Ovary (tissue), 10 donors: ENCODE measurements at places on chromosomes 3 and 15.

- no peak for DNase-seq
Measured at GRCh38 chr3:151087648-151088047, 2.2 kb downstream of the MED12L start.

DNA sequence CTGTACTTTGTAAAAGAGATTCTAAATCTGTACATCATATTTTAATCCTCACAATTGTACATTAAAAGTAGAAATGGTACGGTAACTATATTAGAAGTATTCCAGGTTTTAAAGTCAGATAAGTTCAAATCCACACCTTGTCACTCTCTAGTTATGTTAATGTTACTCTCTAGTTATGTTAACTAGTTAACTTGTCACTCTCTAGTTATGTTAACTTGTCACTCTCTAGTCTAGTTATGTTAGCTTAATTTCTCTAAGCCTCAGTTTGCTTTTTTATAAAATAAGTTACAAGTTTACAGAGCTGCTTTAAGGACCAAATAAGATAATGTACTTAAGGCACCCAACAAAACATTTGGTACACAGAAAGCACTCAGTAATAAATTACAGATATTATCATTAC is 42.6 kb downstream of the ZNF280D start:
- no peak for DNase-seq

- DNase-seq = no peak
Measured at GRCh38 chr3:81692766-81693165, 68.7 kb downstream of the GBE1 start.

GRCh38 chr3:132268956-132269355 is 48.3 kb upstream of the ACP3 start:
- DNase-seq = no peak

- DNase-seq = no peak
Measured at GRCh38 chr3:160986069-160986468, 119.1 kb downstream of the B3GALNT1 start.

DNA sequence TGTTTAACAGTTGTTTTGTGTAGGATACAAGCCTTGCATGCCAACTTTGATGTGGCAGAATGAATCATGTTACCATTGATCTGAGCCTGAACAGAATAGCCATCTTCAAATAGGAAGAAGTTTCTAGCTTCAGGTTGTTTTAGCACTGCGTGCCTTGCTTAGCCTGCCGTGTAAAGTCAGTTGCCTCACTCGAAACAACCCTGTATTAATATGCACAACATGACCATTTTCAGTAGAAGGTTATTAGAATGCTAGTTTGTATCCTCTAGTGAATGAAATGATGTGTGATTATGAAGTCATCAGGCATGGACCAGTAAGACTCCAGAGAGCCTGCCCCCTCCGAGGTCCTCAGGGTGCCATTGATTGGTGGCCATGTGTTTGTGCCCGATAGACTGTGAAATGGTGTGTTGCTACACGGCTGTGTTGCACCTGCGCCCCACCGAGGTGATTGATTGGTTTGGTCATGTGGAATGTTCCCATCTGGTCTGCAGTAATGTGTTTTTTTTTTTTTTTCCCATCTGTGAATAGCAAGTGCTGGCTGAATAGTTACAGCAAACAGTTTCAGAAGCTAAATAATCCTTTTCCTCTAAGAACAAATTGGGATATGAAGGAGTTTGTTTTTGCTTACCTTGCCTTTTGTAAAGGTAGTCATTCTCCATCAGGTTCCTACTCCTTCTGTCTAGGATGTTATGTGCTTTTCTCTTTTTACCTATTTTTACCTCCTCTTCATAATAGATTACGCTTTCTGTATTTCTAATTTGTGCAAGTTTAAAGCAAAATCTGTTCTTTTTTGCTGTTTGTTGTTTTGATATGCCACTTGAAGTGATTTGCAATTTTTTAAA is 214.9 kb downstream of the TCF12 start:
- no peak for DNase-seq

- DNase-seq = peak; percentile 99
Measured at GRCh38 chr3:9770276-9770812, 597 bp upstream of the CAMK1 start.

DNA sequence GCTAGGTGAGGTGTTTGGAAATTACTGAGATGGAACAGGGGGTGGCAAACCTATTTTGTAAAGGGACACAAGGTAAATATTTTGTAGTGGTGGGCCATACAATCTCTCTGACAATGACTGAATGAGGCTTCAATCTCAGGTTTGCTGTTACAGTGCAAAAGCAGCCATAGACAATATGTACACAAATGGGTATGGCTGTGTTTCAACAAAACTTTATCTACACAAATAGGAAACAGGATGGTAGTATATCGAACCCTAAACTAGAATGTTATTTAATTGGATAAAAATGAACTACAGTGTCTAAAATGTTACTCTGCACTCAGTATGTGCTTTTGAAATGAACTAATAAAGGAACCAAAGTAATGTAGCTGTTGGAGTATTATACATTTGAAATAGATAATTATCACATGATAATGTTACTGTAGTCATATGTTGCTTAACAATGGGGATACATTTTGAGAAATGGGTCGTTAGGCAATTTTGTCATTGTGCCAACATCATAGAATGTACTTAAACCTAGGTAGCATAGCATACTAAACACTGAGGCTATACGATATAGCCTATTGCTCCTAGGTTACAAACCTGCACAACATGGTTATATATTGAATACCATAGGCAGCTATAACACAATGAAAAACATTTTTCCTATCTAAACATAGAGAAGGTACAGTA is 495.2 kb upstream of the TBL1XR1 start:
- no peak for DNase-seq

DNA sequence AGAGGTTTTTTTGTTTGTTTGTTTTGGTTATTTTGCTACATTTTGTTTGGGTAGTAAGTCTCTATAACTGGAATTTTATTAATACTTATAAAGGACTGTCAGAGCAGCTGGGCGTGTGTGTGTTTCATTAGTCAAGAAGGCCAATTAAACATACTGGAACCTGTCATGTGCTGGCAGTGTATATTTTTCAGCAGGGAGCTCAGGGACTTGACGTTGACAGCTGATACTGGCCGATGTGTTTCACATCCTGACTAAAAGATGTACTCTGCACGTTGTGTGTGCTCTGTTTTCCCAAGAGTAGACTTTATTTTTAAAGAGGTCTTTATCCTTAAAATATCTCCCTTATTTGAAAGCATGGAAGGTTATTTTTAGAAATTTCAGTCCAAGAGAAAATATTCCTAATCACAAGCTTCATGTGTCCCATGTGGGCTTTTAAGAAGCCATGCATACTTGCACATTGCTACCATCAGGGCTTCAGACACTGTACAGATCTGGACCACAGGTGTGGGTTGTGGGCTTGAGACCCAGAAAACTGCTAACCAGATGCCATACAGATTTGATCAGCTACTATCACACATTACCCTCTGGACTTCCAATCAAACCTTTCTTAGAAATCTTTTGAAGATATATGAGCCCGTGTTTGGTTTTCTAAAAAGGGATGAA is 135.9 kb downstream of the FEZF2 start:
- DNase-seq = no peak

DNA sequence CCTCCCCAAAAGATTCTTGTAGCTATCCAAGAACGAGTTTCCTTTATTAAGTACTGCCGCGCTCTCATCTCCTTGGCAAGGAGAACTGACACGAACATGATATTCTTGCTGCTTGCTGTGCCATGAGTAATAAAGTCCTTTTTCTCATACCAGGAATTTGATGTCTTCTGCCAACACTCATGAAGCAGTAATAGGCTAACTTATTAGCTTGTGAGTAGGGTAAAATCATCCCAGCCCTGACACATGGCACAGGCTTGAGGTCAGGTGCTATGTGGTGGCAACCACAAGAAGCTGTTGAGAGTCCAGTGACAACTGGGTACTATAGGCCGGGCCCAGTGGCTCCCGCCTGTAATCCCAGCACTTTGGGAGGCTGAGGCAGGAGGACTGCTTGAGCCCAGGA is 22.7 kb upstream of the UBXN7 start:
- no peak for DNase-seq

GRCh38 chr3:83224101-83224868 is 1462.8 kb upstream of the GBE1 start:
- DNase-seq = no peak

GRCh38 chr3:157573780-157574378 is 70.7 kb upstream of the VEPH1 start:
- no peak for DNase-seq

DNA sequence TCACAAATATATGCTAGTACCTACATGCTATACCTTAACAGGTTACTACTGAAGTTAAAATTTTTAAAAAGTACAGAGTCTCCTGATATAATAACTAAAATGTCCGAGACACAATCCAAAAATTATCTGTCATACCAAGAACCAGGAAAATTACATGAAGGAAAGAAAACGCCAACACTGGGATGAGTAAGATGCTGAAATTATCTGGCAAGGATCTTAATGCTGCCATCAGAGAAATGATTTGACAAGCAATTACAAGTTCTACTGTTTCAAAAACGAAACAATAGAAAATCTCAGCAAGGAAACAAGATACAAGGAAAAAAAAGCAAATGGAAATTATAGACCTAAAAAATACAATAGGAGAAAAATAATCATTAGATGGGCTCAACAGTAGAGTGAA is 92.5 kb downstream of the UBE3A start:
- DNase-seq = no peak

- no peak for DNase-seq
Measured at GRCh38 chr3:189772584-189772983, 141.4 kb downstream of the TP63 start.

DNA sequence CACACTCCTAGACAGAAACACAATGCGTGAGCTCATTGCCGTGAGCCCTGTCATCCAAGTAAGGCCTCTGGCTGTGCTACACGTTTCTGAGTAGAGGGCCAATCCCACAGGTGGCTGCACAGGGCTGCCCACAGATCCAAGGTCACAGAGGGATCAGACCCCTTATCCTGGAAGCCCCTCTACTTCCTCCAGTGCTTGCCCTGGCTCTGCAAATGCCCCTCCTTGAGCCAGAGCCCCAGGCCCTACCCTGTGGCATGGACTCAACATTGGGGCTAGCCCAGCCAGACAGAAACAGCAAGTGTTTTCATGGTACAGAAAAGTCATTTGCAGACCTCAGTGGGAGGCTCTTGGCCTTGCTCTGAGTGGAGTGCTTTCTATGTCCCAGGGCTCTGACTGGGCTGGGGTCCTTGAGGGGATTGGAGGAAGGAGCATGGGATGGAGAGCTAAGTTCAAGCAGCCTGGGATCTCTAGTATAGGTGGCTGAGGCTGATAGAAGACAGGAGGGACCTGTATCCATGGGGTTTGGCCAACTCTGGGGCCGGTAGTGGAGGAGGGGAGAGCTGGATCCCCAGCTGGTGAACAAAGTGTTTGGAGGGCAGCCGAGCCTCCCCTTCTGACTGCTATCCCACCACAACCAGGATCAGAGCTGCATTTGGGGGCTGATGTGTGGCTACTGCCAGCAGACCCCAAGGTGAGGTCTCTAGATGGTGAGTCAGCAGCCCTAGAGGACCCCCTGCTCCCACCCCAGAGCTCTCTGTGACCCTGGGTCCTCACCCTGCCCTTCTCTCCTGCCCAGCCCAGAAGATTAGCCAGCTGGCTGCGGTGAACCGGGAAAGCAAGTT is 38.7 kb downstream of the GOLGA6A start:
- no peak for DNase-seq

- no peak for DNase-seq
Measured at GRCh38 chr15:94704421-94704820, 473.1 kb downstream of the MCTP2 start.

GRCh38 chr3:191353022-191353777 is 22.9 kb upstream of the UTS2B start:
- no peak for DNase-seq

- no peak for DNase-seq
Measured at GRCh38 chr3:45258317-45258716, 32.2 kb upstream of the TMEM158 start.

DNA sequence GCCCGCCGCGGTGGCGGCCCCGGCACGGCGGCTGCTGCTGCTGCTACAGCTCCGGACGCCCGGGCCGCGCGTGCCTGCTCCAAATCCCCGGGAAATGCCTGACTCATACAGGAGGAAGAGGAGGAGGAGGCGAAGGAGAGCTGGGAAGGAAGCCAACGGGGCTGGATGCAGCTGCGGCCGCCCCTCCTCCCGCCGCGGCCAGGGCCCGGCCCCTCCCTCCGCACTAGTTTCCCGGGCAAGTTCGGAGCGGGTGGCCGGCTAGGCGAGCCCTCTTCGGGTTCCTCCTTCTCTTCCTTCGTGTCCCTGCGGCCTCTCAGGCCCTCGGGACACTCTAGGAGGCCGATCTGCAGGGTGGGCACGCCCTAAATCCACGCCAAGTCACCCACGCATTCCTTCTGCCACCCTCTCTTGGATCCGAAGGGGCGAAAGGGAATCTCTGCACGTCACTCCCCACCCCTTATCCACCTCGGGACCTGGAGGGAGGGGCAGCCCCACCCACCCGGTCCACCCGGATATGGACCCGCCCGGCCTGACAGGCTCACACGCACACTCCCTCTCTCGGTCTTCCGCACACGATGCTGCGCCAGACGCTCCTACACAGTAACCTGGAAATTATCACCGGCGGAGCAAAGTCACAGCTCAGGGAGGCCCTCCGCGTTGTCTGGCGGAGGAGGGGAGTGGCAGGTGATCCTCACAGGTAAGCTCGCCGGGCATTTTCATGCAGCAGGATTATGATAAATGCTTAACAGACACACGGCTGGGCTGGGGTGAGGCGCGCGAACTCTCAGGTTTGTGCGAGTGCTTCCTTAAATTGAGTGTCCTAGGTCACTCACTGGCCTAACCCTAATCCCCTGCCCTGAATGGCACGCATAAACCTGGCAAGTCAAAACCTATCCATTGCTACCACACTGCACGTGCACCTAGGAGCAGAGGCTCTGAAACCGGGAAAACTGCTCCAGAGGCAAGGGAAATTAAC is at the start of the genes OSBPL10 and ZNF860:
OSBPL10 (minus strand) TSS at position 57 of the 976 bp plus-strand sequence. CDS start 83 bp downstream, outside the sequence.
ZNF860 (plus strand) TSS at position 545 of the 976 bp plus-strand sequence. CDS start 7,330 bp downstream, outside the sequence.
- DNase-seq = peak; percentile 93

- DNase-seq = no peak
Measured at GRCh38 chr3:139716908-139717485, 39.2 kb upstream of the NMNAT3 start.

DNA sequence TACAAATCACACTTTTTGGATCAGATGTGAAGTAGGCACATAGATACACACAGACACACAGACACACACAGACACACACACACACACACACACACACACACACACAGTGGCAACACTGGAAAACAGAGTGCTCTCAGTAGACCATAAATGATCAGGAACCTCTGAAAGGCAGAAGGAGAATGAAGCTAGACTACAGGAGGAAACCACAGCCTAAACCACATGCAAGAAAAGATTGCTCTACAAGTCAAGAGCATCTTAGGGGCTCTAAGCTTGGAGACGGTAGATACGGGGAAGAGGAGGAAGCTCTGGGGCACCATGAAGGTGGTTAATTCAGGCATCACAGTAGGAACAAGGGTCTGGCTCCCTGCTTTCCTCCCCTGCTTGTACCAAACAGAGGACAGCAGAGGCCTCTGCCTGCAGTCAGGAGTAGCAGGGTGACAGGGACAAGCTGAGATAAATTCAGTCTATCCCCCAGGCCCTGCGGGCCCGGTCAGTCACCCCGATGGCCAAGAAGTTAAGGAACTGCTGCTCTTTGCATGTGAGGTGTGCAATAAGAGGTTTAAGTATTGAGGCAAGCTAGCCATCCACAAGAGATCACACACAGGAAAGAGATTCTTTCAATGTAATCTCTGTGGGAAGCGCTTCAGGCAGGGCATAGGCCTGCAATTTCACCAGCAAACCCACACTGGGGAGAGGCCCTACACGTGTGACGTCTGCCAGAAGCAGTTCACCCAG is 23.5 kb upstream of the ARPIN start:
- DNase-seq = no peak
